ENCODE measurements at places on chromosomes 12 and 14.

- no peak for DNase-seq
Measured at GRCh38 chr12:128387811-128388422, 120.9 kb downstream of the TMEM132C start.

DNA sequence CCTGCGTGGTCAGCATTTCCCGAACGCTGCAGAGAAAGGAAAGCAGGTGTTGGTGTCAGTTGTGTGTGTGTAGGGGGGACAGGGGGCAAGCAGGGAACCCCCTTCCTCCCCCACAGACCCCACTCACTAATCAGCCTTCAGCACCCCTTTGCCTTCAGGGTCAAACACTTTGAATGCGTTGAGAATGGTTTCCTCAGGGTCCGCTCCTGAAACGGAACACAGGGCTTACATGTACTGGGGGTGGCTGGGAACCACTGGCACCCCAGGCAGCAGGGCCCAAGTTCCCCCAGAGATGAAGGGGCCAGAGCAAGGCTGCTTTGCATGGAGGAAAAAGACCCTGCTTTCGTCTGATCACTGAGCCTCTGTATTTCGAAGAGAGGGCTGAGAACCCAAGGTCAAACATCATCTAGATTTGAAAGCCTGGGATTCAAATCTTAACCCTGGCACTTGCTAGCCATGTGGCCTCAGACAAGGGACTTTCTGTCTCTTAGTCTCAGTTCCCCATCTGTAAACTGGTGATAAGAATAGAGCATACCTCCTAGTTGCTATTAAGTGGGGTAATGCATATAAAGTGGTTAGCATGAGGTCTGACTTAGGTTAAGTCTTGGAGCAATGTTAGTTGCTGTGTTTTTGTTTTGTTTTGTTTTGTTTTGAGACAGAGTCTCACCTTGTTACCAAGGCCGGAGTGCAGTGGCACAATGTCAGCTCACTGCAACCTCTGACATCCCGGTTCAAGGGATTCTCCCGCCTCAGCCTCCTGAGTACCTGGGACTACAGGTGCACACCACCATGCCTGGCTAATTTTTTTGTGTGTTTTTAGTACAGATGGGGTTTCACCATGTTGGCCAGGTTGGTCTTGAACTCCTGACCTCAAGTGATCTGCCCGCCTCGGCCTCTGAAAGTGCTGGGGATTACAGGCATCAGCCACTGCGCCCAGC, 7.0 kb downstream of the MYL2 start:
- DNase-seq, result no peak

DNA sequence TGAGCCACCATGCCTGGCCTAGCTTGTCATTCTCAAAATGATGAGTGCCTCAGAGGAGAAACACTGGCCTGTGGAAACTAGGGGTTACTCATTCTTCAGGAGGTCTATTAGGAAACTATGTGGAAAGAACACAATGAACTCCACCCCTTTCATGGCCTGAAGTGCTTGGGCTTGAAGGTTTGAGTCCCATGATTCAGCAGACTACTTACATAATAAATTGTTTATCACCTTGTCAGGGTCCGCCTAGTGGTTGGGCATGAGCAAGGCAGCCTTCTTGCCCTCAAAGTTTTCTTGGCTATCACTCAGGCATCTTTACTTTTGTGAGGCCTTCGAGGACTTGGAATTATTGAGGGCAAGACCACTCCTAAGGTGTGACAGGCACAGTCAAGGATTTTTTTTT, 251.2 kb downstream of the ACSS3 start:
- no peak for DNase-seq

GRCh38 chr12:31531893-31532292, 59.0 kb downstream of the DENND5B start:
- DNase-seq, result no peak

DNA sequence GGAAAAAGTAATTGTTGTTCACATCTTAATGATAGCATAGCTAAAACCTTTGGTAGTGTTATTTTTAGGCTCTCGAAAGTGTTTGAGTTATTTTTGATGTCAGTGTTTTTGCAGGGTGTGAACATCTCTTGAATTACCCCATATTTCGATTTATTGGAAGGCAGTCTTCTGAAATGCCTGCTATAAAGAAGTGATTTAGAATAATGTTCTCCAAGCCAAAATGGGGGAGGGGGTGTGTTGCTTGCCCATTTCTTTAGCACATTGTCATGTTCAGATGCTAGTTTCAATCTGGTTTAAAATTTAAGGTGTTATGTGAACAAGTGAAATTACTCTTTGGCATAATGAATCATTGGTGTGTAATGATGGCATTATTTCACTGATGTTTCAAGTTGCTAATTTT, 110.6 kb downstream of the SYNE2 start:
- DNase-seq, result no peak

- no peak for DNase-seq
Measured at GRCh38 chr14:23145794-23146350, 26.8 kb upstream of the CEBPE start.

DNA sequence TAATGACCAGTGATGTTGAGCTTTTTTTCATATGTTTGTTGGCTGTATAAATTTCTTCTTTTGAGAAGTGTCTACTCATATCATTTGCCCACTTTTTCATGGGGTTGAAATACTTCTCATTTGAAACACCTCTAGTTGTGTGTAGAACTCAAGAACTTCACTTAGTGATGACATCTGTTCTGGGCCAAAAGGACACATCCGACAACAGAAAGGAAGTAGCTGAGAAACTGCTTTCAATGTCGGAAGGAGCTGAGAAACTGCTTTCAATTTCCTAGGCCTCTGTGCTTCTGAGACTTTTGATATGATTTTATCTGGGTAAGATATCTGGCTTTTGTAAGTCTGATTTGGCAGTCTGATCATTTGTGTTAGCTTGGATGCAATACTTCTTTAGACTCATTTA, 635.3 kb downstream of the TMTC2 start:
- DNase-seq, result no peak

GRCh38 chr14:39247256-39247655, 13.5 kb downstream of the MIA2 start:
- DNase-seq, result no peak

DNA sequence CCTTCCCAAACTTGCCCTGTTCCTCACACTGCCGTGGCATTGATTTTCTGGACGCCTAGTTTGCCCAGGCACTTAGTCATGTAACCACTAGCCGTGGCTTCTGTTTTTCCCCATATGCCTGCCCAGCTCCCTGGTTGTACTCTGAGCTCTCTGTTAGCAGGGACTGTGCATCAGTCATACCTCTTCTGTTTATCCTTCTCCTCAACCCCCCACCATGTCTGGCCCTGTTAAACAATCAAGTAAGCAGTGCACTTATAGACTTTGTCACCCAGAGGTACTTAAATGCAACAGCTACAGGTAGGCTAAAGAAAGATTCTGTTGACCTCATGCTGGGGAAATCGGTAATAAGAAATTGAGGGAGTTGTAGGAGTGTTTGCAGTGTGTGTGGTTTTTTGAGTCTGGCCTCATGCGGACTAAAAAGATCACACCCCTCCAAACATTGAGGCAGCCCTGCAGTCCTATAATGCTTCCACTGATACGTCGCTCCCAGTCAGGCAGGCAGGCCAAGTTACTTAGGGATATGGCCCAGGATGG, 17.0 kb downstream of the UBE3B start:
- no peak for DNase-seq

DNA sequence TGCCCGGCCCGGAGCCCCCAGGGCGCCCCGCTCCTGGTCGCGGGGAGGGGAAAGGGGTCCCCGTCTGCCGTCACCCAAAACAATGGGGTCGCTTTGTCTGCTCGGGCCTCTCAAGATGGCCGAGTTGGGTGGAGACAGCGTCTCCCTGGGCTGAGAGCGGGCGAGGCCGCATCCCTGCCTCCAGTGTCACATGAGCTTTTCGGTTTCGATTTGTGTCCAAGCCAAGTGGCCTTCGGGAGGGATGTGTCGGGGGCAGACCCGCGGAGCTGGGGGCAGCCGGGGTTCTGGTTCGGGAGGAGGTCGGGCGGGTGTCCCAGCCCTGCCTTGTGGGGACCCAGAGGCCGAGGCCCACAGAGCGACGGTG, 790 bp downstream of the DYNC1H1 start:
- DNase-seq, result no peak

- DNase-seq, result no peak
Measured at GRCh38 chr12:87441511-87441910, 587.7 kb downstream of the C12orf50 start.

DNA sequence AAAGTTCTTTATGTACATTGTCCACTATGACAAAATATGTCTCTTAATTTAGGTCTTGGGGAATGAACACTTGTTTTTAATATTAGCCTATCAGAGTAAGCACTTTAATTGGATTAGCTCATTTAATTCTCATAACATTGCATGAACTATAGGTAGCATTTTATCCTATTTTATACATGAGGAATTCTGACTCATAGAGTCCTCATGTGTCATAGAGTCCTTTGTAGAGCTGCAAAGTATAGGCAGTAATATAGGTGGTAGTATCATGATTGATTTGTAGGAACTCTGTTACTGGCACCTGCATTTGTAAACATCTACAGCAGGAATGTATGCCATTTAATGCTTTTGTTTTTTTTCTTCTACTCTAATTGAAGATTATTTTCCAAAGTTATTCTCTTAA, 96.0 kb downstream of the GPHN start:
- DNase-seq, result no peak

GRCh38 chr14:75140620-75141019, 13.8 kb upstream of the NEK9 start:
- no peak for DNase-seq

GRCh38 chr12:27667540-27667939, 28.7 kb upstream of the REP15 start:
- DNase-seq, result no peak

DNA sequence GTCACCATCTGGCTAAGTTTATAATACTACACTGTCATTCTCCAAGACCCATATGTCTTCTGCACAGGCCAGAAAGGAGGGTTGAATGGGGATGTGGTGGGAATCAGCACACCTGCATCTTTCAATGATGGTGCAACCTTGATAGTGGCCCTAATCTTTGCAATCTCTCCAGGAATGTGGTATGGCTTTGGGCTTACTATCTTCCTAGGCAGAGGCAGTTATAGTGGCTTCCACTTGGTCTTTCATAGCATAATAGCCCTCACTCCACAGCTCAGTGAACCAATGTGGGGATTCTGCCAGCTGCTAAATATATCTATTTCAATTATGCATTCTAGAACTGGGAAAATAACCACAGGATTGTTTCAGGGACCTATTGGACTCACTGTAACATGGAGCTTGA, 61.8 kb upstream of the ATP2B1 start:
- DNase-seq, result no peak

- DNase-seq, result no peak
Measured at GRCh38 chr14:73272393-73272792, 35.1 kb downstream of the PAPLN start.

DNA sequence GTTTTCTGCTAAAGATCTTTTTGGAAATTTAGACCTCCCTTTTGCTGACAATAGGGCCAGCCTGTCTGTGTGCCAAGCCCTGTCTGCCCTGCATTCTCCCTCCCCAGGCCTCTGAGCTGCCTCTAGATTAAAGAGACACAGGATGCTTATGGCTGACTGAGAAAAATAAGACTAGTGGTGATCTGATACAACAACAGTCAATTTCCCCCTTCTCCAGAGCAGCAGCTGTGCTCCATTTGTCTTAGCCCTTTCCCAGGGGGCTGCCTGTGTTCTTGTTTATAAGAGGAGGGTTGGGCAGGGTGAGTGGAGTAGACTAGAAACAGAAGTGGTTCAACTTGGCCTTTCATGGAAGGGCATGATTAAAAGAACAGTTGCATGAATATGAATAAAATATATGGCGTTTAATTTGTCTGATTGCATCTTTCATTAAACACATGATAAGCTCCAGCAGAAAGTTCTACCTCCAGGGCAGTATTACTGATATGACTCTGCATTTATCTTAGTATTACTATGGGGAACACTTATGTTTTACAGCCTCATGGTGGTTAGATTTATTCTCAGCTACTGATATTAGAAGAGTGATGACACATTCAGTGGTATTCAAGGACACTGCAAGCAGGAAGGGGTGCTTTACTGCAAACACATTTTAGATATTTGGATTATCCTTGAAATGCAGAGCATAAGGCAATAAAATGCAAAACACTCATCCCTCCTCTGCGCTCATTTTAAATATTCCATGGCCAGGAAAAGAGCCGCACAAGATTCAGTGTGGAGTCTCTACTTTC, 150.2 kb upstream of the CLEC14A start:
- no peak for DNase-seq

GRCh38 chr12:46903058-46903457, 77.3 kb upstream of the SLC38A4 start:
- no peak for DNase-seq

GRCh38 chr12:54385251-54385914, 850 bp upstream of the ZNF385A start:
- DNase-seq, result no peak

GRCh38 chr14:39169541-39169900, 612 bp downstream of the TRAPPC6B start:
- peak; percentile 19 for DNase-seq

DNA sequence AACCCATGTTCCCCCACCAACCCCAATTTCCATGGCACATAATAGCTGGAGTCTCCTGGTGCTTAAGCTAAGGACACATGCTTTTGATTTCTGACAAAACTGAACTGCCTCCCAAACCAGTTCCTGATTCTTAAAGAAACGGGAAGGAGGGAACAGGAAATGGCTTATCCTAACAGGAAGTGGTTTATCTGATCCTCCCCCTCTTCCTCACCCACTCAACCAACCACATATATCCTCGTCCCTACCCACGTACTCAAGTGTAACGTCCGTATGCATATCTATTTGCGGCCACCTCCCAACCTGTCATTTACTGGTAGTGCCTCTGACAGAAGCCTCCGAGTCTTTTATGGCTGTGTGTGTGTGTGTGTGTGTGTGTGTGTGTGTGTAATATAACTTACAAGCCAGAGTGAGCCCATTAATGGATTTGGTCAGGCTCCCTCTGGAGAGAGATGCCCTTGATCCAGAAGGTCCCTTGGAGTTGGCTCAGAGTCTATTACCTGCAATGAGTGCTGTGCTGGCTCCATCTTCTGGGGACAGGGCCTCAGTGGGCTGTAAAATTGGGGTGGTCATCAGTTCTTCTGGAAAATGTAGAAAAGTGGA, 7.7 kb downstream of the DAZAP2 start:
- DNase-seq, result no peak

DNA sequence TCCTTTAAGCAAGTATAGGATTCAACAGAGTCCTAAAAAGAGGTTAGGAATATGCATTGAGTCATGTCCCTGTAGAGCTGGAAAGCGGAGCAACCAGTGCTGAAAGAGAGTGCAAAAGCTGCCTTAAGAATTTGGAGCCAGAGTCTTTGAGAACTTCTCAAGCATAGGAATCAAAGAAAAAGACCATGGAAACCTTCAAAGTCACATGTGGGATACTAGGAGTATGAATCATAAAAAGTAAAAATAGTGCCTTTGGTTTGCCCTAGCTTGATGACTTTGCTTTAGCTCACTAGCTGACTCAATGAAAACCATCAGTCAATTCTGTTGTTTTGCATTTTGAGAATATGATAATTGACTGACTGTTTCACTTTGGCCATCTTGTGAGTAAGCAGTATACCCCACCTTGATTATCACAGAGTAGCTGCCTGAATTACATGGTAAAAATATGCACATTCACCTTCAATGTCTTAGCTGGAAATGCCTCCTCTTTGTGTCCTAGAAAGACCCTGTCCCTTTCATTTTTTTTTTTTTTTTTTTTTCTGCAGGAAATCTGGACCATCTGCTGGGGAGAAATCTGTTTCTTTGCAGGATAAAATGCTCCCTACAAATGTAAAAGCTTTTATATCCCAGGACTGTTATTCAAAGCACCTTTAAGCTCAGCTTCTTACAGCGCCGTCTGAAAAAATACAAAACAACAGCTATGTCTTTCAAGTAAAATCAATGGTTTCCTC, 248.6 kb upstream of the KRR1 start:
- DNase-seq, result no peak

- DNase-seq, result no peak
Measured at GRCh38 chr12:27285403-27285802, 41.3 kb downstream of the STK38L start.

GRCh38 chr12:3083921-3084347, 6.8 kb downstream of the TSPAN9 start:
- DNase-seq, result no peak

All from right lung (tissue), 10 donors.